Small intestine (tissue), 16 donors: ENCODE measurements at places on chromosomes 5 and 9.

DNA sequence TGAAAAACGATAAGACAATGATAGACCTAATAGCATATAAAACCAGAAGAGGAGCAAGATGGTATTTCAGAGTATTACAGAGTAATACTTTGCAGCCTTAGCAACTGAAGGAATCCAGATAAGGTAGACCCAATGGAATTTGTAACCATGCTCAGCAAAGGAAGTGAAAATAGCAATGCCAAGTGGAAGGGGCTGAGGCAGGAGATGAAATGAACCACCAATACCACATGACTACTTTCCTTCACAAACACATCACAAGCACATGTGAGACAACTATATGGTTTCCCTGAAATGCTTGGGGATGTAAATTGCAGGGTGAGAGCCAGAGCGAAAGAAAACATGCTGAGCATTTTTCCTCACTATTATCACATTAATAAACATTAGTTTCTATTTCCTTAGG is 79.8 kb upstream of the MELK start:
- H3K4me3 ChIP-seq, result no peak overlapping the region
- H3K4me1 ChIP-seq, result peaks cover 7% of the 10 kb centered on the region
- no peaks in the 10 kb centered on the region for H3K36me3 ChIP-seq
- no peaks in the 10 kb centered on the region for H3K27me3 ChIP-seq
- no peak overlapping the region for H3K27ac ChIP-seq

DNA sequence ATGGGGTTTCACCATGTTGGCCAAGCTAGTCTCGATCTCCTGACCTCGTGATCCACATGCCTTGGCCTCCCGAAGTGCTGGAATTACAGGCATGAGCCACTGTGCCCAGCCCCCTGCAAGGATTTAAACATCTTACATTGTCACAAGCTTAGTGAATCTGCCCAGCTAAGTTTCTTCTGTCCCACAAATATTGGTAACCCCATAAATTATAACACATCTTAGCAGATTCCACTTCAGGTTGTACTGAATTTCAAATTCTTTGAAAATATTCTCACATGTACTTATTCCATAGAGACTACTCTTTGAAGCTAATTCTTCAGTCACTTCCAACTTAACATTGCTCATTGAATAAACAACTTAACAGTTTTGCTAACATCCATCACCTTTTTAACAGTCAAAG is 13.4 kb upstream of the AFF4 start:
- H3K36me3 ChIP-seq, result no peaks in the 10 kb centered on the region
- H3K27me3 ChIP-seq, result no peaks in the 10 kb centered on the region
- no peak for DNase-seq
- H3K4me1 ChIP-seq, result no peaks in the 10 kb centered on the region

GRCh38 chr9:20532584-20532983 is 89.7 kb downstream of the MLLT3 start:
- H3K27ac ChIP-seq, result no peak overlapping the region
- no peak overlapping the region for H3K4me3 ChIP-seq
- H3K27me3 ChIP-seq, result no peaks in the 10 kb centered on the region
- no peaks in the 10 kb centered on the region for H3K4me1 ChIP-seq
- DNase-seq, result no peak

DNA sequence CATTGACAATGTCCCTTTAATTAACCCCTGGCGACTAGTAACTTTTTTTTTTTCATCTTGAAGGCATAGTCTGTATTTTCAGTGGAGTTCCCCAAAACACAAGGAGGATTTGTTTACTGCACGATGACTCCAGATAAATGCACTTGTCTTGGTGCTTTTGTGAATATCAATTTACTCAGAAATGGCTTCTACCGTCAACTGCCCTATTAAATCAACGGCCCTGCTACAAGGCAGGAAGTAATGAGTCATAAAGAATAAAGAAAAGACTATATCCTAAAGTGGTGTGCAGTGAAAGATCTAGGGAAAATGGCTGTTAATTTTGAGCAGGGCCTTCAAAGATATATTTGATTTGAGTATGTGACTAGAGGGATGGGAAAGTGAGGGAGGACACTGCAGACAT is 388.3 kb upstream of the CHD1 start:
- DNase-seq, result no peak
- no peak overlapping the region for H3K4me3 ChIP-seq
- H3K4me1 ChIP-seq, result no peaks in the 10 kb centered on the region
- H3K27ac ChIP-seq, result no peak overlapping the region
- H3K36me3 ChIP-seq, result no peaks in the 10 kb centered on the region
- no peaks in the 10 kb centered on the region for H3K27me3 ChIP-seq

GRCh38 chr9:109856785-109857184 is 76.8 kb downstream of the PALM2AKAP2 start:
- no peak for DNase-seq
- no peak overlapping the region for H3K4me3 ChIP-seq
- no peaks in the 10 kb centered on the region for H3K36me3 ChIP-seq
- peaks cover 5% of the 10 kb centered on the region for H3K27me3 ChIP-seq
- H3K27ac ChIP-seq, result no peak overlapping the region

DNA sequence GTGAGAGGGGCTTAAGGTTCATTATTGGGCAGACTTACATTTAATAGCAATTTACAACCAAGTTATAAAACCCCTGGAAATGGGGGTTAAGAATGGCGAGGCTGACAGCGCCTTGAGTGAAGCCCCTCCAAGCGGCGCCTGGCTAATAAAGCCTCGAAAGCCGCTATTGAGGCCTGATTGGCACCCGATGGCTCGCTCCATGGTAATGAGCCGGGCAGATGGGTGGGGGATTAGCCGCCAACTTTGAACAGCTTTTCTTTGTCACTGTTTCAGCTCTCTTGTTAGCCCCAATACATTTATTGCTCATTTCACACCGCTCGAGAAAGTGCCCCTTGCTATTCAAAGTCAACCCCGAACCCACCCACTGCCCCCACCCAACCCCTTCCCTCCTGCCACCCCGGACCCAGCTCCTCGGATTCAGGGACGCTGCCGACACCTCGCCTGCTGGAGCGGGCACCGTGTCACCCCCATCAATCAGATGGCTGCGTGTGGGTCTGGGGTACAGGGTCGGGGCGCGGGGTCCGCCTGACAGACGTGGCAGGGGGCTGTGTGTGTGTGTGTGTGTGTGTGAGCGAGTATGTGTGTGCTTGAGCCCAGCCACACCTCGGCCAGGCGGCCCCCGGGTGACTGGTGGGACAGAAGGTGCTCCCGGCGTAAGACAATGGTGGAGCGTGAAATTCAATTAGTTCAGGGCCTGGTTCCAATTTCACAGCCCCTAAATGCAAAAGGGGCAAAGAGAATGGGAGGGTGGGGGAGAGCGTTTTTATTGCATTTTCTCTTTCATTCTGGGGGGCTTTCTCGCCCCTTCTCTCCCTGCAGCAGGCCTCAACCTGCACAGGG is 34.2 kb downstream of the ASS1 start:
- DNase-seq, result no peak
- no peaks in the 10 kb centered on the region for H3K36me3 ChIP-seq
- no peak overlapping the region for H3K27ac ChIP-seq
- no peaks in the 10 kb centered on the region for H3K4me1 ChIP-seq

- no peaks in the 10 kb centered on the region for H3K27me3 ChIP-seq
- H3K4me1 ChIP-seq, result peaks cover 50% of the 10 kb centered on the region
- no peaks in the 10 kb centered on the region for H3K36me3 ChIP-seq
- no peak overlapping the region for H3K4me3 ChIP-seq
These were observed 191.6 kb upstream of the MSX2 start for GRCh38 chr5:174532455-174533453.

- H3K4me1 ChIP-seq, result no peaks in the 10 kb centered on the region
- peak; percentile 68 for DNase-seq
- no peaks in the 10 kb centered on the region for H3K36me3 ChIP-seq
- no peaks in the 10 kb centered on the region for H3K27me3 ChIP-seq
These were observed 113.2 kb upstream of the RANBP3L start for GRCh38 chr5:36414869-36415282.
